Hindlimb muscle (tissue), 1 donor: ENCODE measurements at places on chromosomes 6 and 20. TPM values are rescaled to one million over a fixed set of nuclear protein-coding genes. Genes with fewer than 3 reads are reported as not detected.

DSP gene
- 5.7 TPM for polyA plus RNA-seq

EDN1 gene
- 2.0 TPM for polyA plus RNA-seq

GDAP1L1 gene
- polyA plus RNA-seq = 0.30 TPM

LCA5 gene
- polyA plus RNA-seq = 4.1 TPM

PTGIS gene
- 28.0 TPM for polyA plus RNA-seq

GRCh38 chr20:38872036-38872435 is 54.2 kb upstream of the FAM83D start:
- DNase-seq = no peak

DNA sequence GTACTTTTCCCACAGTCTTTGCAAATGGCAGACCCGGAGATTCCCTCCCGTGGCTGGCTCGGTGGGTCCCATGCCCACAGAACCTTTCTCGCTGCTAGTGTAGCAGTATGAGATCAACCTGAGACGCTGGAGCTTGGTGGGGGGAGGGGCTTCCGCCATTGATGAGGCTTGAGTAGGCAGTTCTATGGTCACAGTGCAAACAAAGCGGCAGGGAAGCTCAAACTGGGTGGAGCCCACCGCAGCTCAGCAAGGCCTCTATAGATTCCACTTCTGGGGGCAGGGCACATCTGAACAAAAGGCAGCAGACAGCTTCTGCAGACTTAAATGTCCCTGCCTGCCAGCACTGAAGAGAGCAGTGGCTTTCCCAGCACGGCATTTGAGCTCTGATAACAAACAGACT is 186.0 kb upstream of the KCNK16 start:
- no peak for DNase-seq

DNA sequence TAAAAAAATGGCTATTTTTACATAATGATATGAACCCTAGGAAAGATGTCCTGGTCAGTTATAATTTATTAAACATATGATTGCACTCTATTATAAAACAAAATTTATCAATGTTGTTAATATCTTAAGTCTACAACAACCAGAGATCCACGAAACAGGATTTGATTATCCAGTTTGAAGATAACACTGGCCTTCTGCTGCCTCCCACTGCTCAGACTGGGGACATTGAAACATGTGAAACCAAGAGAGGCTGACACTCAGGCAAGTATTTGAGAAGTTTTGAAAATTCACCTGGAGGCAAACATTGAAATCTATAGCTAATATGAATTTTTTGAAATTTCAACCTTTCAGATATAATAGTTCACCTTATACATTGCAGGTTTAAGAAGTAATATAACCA is 219.3 kb upstream of the HSF2 start:
- DNase-seq = peak; percentile 45

GRCh38 chr6:1695546-1696462 is 86.1 kb downstream of the FOXC1 start:
- DNase-seq = peak; percentile 22

DNA sequence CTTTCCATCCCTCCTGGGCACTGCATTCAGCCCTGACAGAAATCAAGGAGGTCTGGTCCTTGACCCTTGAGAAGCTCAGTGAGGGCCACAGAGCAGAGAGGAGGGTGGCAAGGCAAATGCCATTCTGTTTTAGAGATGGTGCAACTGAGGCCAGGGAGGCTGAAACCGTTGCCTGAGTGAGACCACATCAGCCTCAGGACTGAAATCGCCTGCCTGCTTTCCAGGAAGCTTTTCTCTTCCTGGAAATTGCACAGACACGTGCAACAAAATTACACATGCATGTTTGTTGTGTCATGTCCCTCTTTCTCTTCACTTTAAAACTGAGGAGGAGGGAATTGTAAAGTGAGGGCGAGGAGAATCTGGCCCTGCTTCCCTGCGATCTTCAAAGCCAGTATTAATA is 113.7 kb upstream of the PDE10A start:
- no peak for DNase-seq

DNA sequence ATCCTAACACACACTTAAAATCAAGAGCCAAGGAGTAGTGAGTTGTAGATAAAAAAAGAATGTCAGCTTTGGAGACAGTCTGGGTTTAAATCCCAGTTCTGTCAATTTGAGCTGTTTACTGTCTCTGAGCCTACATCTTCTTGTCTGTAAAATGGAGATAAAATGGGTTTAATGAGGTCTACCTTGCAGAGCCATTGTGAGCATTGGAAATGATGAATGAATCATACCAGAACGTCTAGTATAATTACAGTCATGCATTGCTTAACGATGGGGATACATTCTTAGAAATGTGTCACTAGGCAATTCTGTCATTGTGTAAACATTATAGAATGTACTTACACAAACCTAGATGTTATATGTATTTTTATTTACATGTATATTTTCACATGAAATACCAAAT is 17.6 kb upstream of the SGK2 start:
- no peak for DNase-seq

DNA sequence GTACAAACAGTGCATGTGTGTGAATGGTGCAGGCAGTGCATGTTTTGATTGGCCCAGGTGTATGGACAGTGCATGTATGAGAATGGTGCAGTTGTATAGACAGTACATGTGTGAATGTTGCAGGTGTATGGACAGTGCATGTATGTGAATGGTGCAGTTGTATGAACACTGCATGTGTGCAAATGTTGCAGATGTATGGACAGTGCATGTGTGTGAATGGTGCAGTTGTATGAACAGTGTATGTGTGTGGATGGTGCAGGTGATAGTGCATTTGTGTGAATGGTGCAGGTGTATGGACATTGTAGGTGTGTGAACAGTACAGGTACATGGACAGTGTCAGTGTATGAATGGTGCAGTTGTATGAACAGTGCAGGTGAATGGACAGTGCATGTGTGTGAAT is 4.0 kb upstream of the KLHL31 start:
- DNase-seq = no peak

- no peak for DNase-seq
These were observed 38.0 kb upstream of the PDE10A start for GRCh38 chr6:165701005-165701404.

DNA sequence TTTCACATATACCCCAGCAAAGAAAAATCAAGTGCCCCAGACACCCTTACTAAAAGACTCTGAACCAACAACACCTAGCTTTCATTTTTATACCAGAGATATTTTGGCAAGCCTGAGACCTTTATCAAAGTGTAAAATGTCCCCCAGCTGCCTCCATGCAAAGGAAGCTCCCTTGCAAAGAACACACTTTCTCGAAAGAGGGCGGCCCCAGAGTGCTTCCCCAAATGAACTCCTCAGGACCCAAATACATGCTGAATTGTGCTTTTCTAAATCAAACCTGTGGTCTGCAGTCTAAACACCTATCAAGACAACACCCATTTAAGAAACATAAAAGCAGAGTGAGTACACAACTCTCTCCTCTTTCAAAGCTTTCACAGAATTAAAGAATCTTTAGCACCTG is 490 bp downstream of the IPCEF1 start:
- DNase-seq = no peak
